ENCODE measurements at places on chromosomes 12 and 14.

DNA sequence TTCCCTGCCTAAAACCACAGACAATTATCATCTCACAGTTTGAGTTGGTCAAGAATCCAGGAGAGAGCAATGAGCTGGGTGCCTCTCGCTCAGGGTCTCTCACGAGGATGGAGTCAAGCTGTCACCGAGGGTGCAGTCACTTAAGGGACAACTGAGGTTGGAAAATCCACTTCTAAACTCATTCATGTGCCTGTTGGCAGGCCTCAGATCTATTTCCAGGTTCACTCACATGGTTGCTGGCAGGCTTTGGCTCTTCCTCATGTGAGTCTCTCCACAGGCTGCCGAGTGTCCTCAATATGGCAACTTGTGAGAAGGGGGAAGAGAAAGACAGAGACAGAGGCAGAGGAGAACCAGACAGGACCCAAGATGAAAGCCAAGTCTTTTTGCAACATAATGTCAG lies 10.5 kb upstream of the OR10P1 start:
- DNase-seq = no peak

GRCh38 chr14:99740411-99740810 lies 52.8 kb upstream of the EML1 start:
- DNase-seq = no peak

DNA sequence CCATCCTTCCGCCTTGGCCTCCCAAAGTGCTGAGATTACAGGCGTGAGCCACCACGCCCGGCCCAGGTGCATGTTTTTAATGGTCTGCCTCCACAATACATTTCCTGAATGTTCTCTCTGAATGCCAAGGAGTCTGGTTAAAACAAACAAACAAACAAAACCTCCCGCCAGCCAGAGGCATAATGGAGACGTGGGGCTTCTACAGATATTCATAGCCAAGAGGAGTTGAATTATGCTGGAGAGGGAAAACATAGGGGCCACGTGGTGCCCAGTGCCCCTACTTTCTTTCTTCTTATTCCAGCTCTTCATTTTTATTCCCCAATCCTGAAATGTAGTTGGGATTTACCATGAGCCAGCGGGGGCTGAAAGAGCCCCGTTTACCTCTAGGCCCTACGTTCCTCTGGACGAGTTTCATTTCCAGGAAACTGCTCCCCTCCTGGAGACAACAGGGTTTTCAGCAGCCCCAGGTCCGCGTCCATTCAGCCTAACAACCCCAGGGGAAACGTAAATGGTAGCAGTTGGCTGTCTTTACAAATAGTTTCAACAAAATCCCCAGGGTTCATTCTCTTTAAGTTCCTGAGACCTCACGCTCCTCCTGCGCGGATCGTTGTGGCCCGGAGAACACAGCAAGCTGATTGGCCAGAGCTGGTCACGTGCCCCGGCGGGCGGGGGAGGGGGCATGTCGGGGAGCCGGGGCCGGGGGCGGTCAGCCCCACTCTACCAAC lies 108.5 kb upstream of the ESRRB start:
- no peak for DNase-seq

GRCh38 chr14:100539003-100539660 lies 48.1 kb downstream of the BEGAIN start:
- DNase-seq = no peak

- DNase-seq = peak; percentile 59
Measured at GRCh38 chr12:6604259-6605029, 2.7 kb downstream of the CHD4 start.

GRCh38 chr14:49975799-49976198 lies 82.9 kb downstream of the ARF6 start:
- peak; percentile 26 for DNase-seq

DNA sequence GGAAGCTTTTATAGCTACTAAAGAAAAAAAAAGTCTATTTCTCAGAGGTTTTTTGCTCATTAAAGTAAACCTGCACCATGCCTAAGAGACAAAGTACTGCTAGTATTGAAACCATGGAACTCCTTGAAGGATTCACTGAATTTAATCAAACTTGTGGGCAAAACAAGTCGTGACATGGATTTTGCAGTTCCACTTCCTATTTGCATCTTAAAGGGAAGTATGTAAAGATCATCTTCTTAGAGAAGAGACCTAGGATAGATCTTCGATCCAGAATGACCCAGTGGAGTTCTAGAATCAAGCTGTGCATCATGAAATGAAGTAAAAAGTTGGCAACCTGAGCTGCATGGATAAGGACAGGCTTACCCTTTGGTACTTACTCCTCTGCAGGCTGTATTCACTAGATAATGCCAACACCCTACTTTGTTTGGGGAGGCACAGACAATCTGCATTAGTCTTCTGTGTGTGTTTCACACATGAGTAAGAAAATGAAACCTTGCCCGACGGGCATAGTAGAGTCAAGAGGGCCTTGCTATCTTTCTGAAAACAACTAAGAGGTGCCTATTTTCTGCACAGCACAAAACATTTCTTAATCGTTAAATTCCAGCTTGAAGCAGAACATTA lies 1.9 kb downstream of the GNG2 start:
- no peak for DNase-seq

- no peak for DNase-seq
Measured at GRCh38 chr14:88029500-88029899, 24.6 kb downstream of the GPR65 start.

GRCh38 chr14:32013083-32013482 lies 64.0 kb upstream of the ARHGAP5 start:
- DNase-seq = no peak

DNA sequence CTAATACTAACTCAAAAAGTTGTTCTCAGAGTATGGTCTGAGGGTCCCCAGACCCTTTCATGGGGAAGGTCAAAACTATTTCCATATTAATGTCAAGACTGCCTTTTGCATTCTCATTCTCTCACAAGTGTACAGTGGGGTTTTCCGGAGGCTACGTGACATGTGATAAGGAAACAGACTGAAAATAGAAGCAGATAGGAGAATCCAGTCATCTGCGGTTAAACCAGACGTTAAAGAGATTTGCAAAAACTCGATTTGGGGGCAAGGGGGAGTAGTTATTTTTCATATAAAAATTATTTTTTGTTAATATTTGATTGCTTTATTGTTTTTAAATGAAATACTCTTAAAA lies 1.0 kb upstream of the NAP1L1 start:
- DNase-seq = no peak

DNA sequence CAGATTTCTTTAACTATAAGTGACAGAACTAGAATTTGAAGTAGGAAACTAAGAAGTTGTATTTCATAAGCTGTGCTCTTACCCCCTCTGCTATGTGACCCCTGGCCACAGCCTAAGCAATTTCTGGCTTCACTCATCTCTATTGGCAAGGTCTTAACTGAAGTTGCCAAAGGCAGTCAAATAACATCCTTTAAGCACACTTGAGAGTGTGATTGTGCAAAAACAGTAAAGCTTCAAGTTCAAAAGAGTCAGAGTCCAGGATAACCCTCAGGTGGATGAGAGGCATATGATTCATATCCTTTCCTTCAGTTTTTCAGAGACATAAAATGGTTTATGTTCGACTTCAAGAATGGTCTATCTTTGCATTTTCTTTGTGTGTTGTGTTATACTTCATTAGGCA lies 45.2 kb downstream of the GRIP1 start:
- no peak for DNase-seq

GRCh38 chr12:43789941-43790340 lies 16.2 kb downstream of the TWF1 start:
- peak; percentile 3 for DNase-seq

DNA sequence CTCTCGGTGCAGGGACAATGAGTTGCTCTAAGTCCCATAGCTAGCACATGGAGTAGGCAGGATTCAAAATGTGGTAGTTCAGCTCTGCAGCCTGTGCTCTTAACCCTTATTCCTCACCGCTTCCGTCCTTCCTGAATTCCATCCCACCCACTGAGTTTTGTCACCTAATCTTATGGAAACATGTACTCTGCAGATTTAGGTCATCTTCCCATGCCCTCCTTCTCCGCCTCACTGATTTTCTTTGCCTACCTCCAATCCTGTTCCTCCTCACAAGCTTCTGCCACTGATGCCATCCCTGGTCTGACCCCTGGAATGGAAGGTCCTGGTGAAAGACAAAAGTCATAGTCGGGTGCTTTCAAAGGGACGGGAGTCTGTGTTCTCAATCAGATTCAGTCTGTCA lies 46.5 kb upstream of the ABCC9 start:
- no peak for DNase-seq

DNA sequence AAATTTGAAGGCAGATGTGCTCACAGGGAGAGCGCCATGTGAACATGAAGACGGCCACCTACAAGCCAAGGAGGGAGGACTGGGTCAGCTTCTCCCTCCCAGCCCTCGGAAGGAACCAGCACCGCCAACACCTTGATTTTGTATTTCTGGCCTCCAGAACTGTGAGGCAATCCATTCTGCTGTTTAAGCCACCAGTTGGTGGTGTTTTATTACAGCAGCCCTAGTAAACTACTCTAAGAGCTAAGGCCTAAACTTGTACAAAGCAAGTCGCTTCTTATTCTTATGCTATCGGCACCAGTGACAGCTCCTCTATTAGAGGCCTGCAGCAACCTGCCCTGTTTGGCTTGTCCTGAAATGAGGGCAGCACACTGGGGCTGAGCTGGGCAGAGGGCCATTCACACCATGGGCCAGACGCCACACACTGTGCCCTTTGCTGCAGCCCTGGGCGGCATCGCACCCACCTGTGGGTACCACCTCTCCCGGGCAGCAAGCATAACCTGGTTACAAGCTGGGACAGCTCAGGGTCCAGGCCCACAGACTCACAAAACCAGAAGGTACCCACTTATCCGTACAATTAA lies 62.7 kb downstream of the NOS1 start:
- no peak for DNase-seq

DNA sequence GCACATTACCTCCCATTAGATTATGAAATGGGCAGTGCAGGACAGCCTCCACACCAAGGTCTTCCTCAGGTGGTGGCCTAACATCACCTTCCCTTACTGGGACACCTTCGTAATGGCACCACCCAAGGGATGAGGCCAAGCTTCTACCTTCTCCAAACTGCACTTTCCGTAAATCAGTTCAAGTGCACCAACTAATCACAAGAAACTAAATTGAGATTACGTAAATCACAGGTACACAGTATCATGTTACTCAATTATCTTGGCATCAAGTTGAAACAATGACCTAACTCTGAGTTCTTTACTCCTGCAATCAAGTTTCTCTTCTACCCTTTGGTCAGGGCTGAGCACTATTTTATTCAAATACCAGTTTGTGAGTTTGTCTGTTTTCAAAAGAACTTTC lies 13.8 kb downstream of the SLC41A2 start:
- no peak for DNase-seq

- DNase-seq = no peak
Measured at GRCh38 chr12:4392223-4392742, 12.8 kb upstream of the FGF23 start.

DNA sequence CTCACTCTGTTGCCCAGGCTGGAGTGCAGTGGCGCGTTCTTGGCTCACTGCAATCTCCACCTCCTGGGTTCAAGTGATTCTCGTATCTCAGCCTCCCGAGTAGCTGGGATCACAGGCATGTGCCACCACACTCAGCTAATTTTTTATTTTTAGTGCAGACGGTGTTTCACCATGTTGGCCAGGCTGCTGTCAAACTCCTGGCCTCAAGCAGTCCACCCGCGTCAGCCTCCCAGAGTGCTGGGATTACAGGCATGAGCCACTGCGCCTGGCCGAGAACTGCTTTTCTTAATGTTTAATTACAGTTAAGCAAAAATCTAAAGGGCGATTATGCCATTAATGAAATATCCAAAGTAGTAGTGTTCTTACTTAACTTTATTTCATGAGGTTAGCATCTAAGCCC lies 13.6 kb downstream of the YARS2 start:
- no peak for DNase-seq

DNA sequence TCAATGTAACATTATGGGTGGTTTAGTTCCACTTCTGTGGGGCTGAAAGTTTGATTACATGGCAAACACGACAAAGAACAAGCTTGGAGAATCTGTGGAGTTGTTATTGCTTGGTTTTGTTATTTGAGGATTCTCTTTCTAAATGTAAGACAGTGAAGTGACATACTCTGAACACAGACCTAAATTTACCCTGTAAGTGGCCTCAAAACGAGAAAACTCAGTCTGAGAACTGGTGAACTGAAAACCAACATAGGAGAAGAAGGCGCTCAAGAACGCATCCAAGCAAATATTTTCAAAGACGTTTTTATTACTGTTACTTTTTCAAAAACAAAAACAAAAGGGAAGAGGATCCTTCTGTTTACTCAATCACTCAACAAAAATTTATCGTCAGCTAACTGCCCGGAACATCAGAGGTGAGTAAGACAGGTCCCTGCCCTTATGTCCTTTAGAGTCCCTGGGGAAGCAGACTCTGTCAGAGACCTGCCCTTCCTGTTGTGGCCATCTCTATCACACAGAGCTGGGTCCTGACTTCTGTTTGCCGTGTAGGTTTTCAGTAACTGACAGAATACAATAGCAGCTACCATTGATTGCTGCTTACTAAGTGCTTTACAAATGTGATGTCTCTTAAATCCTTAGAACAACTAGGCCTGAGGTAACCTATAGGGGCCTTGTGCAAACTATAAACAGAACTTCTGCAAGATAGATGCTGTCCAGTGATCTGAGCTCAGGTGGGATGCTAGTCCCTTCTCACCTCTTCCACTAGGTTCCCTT lies 79.3 kb upstream of the C12orf71 start:
- peak; percentile 34 for DNase-seq

DNA sequence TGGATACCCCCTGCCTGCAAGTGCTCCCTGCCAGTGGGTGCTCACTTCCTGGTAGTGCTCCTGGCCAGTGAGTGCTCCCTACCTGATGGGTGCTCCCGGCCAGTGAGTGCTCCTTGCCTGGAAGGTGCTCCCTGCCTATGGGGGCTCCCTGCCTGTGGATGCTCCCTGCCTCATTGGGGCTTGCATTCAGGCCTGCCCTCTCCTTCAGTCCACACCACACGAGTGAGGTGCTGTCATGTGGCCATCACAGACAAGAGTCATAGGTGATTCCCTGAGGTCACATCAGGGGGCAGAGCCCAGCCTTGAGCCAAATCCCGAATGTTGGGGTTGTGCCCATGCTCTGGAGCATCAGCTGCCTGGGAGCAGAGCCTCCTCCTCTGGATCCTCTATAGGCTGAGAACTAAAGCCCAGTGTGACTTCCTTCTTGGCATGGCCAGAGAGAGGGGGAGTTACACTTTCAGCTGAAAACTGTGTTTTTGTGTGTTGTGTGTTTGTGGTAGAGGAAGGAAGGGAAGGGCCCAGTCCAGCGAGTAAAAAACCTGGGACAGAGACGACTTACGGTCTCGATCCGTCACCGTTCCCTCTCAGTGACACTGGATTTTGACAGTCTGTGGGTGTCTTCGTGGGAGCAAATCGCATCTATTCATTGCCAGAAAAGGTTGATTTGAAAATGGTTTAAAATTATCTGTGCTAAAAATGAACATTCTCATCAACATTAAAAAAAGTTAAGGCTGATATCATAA lies 136.0 kb downstream of the ADGRD1 start:
- DNase-seq = no peak

DNA sequence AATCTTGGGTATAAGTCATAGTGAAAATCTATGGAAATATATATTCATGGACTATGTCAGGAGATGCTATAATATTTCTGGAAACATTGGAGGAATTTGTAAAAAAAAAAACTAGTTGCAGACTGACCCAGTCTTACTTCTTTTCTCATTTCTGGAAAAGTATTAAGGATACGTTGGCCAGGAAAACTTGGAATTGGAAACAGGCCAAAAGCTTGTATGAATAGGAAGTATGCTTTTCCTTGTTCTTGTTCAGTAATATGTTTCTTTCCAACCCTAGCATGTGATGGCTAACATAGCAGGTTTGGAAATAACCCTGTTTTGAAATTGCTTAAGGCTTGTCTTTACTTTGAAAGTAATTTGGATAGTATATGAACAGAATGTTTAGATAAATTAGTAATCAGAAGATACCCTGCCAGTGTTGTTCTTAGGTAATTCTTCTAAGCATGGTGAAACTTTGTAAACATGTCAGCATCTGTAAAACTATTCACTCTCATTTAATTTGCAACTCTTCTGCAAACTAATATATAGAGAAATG lies 316.2 kb downstream of the NPAS3 start:
- no peak for DNase-seq

Measured in SW480 (cell line).